ENCODE measurements at places on chromosomes 5 and 9.

DNA sequence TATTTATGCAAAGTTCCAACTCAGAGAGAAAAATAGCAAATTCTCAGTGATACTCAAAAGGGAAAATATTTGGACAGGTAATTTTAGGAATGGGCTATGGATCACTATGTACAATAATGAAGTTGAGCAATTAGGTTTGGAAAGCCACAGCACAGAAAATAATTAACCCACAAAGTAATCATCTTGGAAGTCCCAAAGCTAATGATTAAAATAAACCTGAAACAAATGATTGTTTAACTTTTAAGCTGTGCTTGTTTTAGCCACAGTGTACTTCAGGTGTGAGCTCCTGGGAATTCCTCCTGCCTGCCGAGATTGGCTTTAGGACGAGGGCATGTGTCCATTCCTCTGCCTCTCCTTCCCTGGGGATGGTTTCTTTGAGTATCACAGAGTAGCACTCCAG, 403.9 kb downstream of the ZSWIM6 start:
- DNase-seq: no peak

DNA sequence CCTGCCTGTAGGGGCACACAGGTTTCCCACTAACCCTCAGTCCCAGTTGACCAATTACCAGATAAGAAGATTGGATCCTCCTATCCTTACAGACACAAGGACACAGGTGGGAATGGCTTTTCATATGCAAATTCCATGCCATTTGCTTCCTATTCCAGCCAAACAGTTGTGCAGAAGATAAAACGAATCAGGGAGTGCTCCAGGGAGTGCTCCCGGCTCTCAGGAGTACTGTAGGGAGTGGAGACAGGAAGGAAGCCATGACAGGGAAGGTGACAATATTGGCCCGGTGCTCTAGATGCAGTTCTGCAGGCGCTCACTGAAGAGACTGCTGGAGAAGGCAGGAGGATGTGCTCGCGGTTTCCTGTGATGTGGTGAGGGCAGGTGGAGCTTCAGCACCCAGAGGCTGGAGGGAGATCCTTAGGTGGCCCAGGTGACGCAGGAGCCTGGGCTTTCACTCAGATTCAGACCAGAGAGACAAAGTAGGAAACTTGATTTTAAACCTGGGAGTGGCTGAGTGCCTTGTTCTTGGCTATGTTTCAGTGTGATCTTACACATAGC, 260.0 kb downstream of the AUH start:
- DNase-seq: peak; percentile 67

DNA sequence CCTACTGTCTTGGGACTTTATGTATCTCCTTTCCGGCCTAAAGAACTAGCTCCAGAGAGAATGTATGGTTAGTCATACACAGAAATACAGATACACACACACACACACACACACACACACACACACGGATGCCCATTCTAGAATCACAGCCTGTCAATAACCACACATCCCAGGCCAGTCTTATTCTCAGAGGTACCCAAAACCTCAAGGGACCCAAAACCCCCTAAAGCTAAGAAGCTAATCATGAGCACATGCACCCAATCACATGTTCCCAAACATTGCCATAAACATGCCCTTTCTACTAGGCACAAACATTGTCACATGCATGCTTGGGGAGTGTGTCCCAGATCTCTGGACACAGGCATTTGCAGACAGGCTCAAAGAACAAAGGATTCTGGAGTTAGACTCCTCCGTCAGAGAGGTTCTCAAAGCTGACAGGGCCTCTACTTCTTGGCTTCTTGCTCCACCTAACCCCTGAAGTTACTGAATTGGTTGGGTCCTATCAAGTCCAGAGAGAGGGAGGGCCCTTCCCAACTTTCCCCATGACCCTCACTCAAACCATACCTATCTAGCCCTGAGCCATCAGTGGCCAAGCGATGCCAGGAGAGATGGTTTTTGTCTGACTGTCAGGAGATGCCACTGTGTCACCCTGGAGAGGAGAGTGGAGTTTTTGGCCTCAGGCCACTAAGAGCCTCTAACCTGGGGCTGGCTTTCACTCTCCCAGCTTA, 78.7 kb downstream of the NRG2 start:
- no peak for DNase-seq

DNA sequence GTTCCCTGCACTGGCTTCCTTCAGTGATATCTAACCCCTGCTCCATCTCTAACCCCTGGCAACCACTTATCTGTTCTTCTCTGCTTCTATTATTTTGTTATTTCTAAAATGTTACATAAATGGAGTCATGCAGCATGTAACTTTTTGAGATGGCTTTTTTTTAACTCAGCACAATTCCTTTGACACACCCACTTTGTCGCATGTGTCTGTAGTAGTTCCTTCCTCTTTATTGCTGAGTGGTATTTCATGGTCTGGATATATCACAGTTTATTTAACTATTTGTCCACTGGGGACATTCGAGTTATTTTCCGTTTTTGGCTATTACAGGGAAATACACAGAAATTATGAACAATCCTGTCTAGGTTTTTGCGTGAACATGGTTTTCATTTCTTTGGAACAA, 200.2 kb downstream of the TRIO start:
- DNase-seq: no peak

GRCh38 chr5:68283766-68284165, 68.2 kb downstream of the PIK3R1 start:
- DNase-seq: no peak

Data from activated T-cell treated with anti-CD3 and anti-CD28 coated beads, Interleukin-2, amount 50 U/mL, for 4 hours (primary cell).